IMR-90 (cell line): ENCODE measurements at places on chromosomes 11 and 22. TPM values are rescaled to one million over a fixed set of nuclear protein-coding genes. Genes with fewer than 3 reads are reported as not detected.
A peak's percentile ranks its signal among the peaks of the same experiment; 100 is the strongest.

DNA sequence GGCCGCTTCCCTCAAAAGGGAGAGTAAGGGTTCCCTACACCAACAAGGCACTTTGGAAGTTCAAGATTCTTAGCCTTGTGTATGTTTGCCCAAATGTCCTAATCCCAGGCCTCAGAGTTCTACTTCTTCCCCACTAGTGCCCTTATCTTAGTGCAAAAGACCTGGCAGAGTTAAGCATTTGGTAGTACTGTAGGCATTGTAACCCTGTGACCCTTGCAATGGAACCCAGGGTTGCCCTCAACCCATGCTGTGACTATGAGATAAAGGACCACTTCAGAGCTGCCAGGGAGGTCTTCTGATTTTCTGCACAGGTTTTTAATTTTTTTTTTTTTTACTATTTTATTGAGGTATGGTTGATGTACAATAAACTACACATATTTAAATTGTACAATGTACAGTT lies 65.1 kb downstream of the C11orf65 start:
- DNase-seq, result no peak
- H3K27me3 ChIP-seq, result no peaks in the 10 kb centered on the region
- no peaks in the 10 kb centered on the region for H3K36me3 ChIP-seq

GRCh38 chr11:39236916-39237315 lies 2222.5 kb downstream of the LRRC4C start:
- H3K27ac ChIP-seq, result no peak overlapping the region
- no peak for DNase-seq
- no peak overlapping the region for H3K4me3 ChIP-seq
- no peaks in the 10 kb centered on the region for H3K4me1 ChIP-seq
- no peaks in the 10 kb centered on the region for H3K27me3 ChIP-seq

The ASRGL1 gene
- total RNA-seq, result 0.28 TPM in 1 of 2 replicates, not detected in the other

The MMP7 gene
- total RNA-seq, result not detected in 2 replicates

The CASP5 gene
- total RNA-seq, result not detected in 2 replicates

The SF3A1 gene
- total RNA-seq, result 36.9 and 49.7 TPM in 2 replicates

The CCDC157 gene
- total RNA-seq, result 0.83 and 0.90 TPM in 2 replicates

DNA sequence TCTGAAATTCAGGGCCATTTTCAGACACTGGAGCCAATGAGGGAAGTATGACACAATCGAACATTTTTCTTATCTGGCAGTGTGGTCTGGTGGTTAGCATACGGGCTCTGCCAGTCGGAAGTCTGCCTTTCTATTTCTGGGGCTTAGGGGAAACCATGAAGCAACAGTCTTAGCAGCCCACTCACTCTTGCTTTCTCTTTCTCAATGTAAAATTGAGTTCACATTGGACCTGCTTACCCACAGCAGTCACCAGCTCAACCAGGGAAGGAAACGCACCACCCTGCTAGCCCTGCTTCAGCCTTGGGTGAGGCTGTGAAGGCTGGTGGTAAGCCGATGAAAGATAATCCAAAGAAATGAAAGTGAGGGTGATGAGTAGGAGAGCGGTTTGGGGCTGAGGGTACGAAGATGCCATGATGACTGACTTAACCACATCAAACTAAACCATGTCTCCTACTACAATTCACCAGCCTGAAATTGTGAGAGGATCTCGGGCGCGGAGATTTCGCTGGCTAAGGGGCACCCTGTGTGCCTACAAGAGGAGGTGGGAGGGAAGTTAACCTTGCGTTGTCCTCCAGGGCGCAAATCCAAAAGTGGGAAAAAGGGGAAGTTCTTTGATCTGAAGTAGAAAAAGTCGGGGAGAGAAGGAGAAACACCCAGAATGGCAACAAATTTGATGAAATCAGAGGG lies 2.0 kb upstream of the LMO2 start:
- H3K27me3 ChIP-seq, result peaks cover 26% of the 10 kb centered on the region
- no peaks in the 10 kb centered on the region for H3K4me1 ChIP-seq
- H3K27ac ChIP-seq, result no peak overlapping the region
- H3K4me3 ChIP-seq, result no peak overlapping the region

- DNase-seq, result no peak
- H3K4me1 ChIP-seq, result no peaks in the 10 kb centered on the region
- no peaks in the 10 kb centered on the region for H3K27me3 ChIP-seq
- H3K36me3 ChIP-seq, result no peaks in the 10 kb centered on the region
- no peak overlapping the region for H3K4me3 ChIP-seq
Measured at GRCh38 chr11:101008961-101009689, 120.5 kb downstream of the PGR start.

GRCh38 chr11:129215506-129216245 lies 23.6 kb upstream of the ARHGAP32 start:
- no peak overlapping the region for H3K4me3 ChIP-seq
- H3K36me3 ChIP-seq, result no peaks in the 10 kb centered on the region
- H3K27me3 ChIP-seq, result no peaks in the 10 kb centered on the region
- H3K27ac ChIP-seq, result no peak overlapping the region
- no peaks in the 10 kb centered on the region; the same call in 1 of the 2 replicates for H3K4me1 ChIP-seq

DNA sequence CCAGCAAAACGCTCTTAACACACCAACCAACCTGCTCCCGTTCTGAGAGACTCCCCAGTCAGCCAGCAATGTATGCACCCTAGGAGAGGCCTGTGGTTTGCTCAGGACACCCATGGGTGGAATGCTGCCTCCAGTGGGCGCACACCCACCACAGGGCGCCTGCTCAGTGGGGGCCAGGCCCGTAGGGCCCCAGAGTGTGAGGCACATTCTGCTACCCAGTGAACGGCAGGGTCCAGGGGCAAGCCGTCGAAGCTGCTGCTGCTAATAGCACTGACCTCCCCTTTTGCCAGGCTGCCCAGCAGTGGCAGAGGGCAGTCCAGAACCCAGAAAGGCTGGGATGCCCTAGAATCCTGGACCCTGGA lies 12.8 kb downstream of the B3GAT1 start:
- no peak overlapping the region for H3K27ac ChIP-seq
- no peaks in the 10 kb centered on the region for H3K27me3 ChIP-seq
- H3K4me3 ChIP-seq, result no peak overlapping the region
- H3K36me3 ChIP-seq, result no peaks in the 10 kb centered on the region
- H3K4me1 ChIP-seq, result no peaks in the 10 kb centered on the region

The ZNF74 gene
- 6.9 and 7.5 TPM in 2 replicates for total RNA-seq

DNA sequence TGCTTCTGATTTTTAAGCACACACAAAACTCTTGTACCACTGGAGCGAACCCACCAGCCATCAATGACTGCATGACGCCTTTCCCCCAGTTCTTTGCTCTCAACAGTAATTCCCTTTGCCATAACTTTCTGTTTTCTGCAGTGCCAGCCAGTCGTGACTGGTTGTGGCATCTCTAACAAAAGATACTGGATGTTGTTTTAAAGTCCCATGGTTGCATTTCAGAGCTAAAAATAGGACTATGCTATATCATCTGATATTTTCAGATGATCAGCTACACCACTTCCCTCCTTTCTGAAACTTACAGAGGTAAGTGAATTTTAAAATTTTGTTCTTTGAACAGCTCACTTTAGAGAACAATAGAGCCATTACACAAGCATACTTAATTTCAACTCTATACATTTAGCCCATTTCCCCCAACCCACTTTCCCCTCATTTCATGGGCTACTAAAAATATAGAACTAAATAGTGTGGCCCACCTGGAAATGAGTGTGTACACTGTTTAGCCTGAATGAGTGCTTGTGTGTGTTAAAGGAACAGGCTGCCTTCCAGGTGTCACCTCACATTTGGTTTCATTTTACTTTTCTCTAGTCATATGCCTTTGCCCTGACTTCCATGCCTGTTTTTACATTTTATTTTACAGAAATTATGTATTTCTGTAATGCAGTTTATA lies 136.9 kb upstream of the ZC3H12C start:
- H3K36me3 ChIP-seq, result no peaks in the 10 kb centered on the region
- H3K27me3 ChIP-seq, result no peaks in the 10 kb centered on the region
- DNase-seq, result no peak
- no peak overlapping the region for H3K27ac ChIP-seq

DNA sequence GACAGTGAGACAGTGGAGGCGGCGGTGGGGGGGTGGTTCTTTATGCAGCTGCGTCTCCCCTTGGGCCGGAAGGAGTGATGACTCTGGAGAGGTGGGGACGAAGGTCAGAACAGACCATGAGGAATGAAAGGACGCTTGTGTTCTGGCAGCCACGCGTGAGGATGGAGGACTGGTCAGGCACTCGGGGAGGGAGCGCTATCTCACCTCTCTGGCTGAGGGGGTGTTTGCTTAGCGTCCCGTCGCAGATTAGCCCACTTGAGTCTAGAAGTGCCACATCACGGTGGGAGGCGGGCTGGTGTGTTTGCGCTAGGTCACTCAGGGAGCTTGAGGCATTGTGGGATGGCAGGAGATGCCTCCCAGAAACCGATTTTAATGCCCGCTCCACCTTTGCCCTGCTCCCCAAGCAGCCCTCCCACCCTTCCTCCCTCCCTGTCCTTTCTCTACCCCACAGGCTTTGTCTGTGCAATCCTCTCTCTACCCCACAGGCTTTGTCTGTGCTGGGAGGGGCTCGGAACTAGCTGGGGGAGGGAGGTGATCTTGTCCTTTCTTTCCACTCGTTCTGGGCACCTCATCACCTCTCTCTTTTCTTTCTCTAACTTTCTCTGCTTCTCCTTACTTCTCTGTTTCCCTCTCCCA lies 97.8 kb downstream of the PKNOX2 start:
- peaks cover 32% of the 10 kb centered on the region for H3K4me1 ChIP-seq
- H3K27ac ChIP-seq, result peak overlapping the region; percentile 92
- no peaks in the 10 kb centered on the region for H3K36me3 ChIP-seq
- H3K27me3 ChIP-seq, result no peaks in the 10 kb centered on the region
